Activated T-cell treated with anti-CD3 and anti-CD28 coated beads for 1 hour (primary cell): ENCODE measurements at places on chromosomes 13 and 19.

DNA sequence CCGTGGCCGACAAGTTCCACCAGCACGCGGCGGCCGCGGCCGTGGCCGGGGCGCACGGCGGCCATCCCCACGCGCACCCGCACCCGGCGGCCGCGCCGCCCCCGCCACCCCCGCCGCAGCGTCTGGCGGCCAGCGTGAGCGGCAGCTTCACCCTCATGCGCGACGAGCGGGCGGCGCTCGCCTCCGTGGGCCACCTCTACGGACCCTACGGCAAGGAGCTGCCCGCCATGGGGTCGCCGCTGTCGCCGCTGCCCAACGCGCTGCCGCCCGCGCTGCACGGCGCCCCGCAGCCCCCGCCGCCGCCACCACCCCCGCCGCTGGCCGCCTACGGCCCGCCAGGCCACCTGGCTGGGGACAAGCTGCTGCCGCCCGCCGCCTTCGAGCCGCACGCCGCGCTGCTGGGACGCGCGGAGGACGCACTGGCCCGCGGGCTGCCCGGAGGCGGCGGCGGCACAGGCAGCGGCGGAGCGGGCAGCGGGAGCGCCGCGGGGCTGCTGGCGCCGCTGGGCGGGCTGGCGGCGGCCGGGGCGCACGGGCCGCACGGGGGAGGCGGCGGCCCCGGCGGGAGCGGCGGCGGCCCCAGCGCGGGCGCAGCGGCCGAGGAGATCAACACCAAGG, 821 bp downstream of the ONECUT3 start:
- DNase-seq: no peak

DNA sequence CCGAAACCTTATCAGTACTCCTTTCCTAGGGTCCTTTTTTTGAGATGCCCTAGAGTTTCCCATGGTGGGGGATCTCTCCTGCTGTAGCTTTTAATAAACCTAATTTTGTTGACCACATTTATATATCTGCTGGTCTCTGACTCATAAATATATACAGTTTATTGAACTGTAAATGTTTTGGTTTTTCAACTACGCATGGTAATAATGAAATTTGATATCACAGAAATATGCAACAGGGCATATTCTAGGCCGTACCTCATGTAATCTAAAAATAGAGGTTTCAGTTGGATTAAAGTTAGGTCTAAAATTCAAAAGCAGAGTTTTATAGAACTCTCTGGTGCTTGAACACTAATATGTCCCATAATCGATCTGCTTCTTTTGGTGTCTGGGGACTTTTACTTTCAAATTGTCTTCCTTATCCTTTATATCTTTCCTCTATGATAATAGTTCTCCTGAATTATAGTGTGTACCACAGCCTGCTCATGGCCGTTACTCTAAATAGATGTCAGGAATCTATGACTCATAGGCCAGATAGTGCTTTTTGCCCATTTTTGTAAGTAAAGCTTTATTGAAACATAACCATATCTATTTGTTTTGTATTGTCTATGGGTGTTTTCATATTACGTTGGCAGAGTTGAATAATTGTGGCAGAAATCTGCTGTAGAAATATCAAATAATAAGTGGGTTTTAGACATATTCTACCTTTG, 324.8 kb upstream of the PCDH9 start:
- no peak for DNase-seq

DNA sequence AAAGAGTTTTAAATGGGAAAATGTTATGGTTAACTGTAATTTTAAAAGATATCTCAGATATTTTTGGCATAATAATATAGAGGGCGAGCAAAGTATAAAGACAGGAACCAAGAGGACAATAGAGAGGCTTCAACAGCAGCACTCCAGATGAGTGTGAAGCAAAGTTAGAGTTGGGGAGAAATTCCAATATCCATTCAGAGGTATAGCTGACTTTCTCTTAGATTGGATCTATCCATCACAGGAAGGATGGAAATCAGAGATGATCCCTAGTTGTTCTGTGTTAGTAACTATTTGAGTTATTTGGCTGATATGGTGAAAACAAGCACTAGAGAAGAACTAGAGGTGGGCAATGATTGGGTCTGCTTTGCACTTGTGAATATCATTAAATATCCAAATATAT, 786.0 kb upstream of the KLHL1 start:
- no peak for DNase-seq

GRCh38 chr19:6026390-6027227, 48.7 kb upstream of the RANBP3 start:
- no peak for DNase-seq
